ENCODE measurements at places on chromosomes 12 and 14. TPM values are rescaled to one million over a fixed set of nuclear protein-coding genes. Genes with fewer than 3 reads are reported as not detected.

RPGRIP1 gene
- not detected for total RNA-seq

CD163L1 gene
- not detected for total RNA-seq

ESYT1 gene
- total RNA-seq = 98.4 TPM

SLC7A8 gene
- 20.5 TPM for total RNA-seq

Data from uterus (tissue), 4 donors.